ENCODE measurements at places on chromosomes 3 and 15. TPM values are rescaled to one million over a fixed set of nuclear protein-coding genes. Genes with fewer than 3 reads are reported as not detected.

DNA sequence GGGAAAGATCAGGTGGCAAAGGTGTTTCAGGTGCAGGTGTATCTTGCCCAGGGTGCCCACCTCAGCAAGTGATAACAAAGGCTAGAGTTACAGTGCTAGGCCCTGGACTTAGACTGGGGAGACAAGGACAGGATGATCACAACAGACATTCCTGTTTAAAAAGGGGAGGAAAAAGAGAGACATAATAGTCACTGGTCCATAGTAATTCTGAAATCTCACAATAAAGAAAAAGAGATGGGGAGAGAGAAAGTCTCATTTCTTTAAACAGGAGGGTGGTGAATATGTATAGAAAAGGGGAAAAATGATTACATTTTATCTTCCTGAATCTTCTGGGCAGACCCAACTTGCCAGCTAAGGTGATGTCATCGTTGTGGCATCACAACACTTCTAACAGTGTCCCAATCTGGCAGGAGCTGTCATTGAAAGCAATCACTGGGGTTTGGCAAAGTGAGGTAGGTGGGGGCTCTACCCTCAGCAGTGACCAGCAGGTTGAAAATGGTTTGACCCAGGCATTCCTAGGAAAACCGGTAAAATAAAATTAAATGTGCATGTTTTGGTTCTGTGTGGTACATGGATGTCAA, 99.5 kb downstream of the ZNF621 start:
- DNase-seq: no peak
- no peaks in the 10 kb centered on the region for H3K36me3 ChIP-seq
- no peaks in the 10 kb centered on the region for H3K27me3 ChIP-seq
- no peak overlapping the region for H3K4me3 ChIP-seq
- H3K4me1 ChIP-seq: peaks cover 8% of the 10 kb centered on the region
- no peak overlapping the region for H3K27ac ChIP-seq

DNA sequence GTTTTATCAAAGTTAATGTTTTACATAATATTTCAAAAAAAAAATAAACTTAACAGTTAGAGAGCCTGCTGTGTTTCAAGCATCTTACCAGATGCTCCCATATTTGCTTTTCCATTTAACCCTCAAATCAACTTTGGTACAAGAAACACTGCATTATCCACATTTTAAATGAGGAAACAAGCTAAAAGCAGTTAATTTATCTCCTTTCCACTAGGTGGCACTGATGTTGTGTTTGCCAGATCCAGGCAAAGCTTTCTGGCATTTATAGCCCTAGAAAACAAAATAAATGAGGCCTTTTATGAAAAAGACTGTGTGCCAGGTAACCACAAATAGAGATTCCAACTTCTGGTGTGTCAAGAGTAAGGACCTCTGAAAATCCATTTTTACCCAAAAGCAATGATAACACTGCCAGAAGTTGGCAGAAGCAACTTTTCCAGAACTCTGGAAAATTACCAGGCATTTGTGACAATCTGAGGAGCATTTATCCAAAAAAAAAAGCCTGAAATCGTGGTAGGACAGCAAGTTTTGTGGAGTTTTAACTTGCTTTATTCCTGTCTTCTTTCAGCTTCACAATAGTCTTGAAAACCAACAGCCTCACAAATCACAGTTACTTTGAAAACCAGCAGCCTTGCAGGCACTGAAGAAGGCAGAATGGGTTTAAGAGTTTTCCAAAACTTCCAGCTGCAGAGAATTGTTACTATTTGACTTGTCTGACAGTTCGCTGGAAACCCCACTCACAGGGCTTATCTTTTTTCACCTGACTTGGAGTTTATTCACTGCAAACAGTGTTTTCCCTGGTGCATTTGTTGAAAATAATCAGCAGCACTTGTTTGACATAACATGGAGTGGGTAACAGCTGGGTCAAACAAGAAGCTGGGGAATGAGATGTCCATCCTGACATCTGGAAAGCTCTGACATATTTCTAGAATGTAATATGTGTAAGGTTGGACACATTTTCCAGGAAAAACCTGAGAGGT, 9.2 kb downstream of the FAM162A start:
- no peak for DNase-seq
- H3K27ac ChIP-seq: no peak overlapping the region
- H3K4me1 ChIP-seq: no peaks in the 10 kb centered on the region

DNA sequence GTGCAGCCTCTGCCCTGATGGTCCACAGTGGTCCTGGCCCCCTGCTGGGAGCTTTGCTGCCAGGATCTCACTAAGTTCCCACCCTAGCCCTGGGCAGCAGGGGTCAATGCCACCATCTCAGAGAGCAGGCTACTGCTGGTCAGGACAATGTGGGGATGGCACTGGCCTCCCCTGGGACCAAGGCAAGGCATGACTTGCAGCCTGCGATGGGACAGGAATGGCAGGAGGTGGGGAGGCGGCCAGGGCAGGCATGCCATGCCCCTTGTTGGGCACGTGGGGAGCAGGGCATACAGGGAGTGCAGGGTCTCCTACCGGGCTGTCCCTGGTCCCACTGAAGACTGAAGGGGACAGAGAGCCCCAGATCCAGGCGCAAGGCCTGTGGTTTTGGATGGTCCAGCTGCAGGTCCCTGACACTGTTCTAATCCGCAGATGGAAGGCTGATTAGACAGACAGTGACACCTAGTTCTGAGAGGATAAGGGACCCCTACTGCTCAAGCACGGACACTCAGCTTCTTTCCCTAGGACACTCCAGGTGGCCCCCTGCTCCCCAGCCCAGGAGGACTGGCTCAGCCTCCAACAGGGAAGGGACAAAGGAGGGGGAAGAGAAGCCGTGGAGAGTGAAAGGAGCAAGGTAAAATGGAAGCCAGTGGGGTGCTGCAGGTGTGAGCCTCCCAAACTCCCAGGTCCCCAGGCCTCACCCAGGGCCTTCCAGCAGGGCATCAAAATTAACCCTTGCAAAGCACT, 69.2 kb upstream of the RPL32 start:
- peaks cover 10% of the 10 kb centered on the region for H3K4me1 ChIP-seq
- no peak overlapping the region for H3K27ac ChIP-seq
- peaks cover 33% of the 10 kb centered on the region for H3K36me3 ChIP-seq

DNA sequence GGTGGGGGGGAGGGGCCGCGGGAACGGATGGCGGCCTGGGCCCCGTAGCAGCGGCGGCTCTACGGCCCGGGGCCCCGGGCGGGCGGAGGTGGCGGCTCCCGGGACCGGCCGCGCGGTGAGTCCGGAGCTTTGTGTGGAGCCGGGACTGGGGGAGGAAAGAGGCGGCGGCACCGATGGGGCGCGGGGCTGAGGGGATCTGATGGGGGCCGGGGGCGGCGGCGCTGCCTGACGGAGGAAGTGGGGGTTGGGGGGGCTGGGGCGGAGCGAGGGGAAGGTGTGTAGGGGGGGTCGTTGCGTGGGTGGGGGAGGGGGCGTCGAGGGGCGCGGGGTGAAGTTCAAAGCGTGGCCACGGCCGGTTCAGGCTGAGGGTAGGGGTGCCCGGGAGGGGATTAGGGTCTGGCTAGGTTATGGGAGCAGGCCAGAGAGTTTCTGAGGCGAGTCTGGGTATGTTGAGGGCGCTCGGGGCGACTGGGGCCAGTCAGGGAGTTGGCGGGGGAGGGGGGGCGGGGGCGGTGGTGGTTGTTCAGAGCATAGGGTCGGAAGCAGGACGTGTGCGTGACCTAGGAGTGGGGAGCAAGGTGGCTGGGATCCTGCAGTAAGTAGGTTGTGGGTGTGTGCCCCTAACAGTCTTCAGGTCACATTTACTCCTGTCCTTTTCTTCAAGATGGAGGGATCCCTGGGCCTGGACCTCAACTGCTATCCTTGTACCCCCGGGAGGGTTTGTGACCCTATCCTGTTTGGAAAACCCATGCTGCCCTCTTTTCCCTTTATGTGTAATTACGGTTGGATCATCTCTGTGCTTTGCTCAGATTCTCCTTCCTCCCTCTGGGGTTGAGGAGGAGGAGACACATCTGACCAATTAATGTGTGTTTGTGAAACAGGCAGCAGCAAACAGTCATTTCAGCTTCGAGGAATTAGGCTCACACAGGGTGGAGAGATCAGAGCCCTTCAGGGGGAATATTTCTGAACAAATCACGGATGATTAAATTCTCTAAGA, 644 bp downstream of the ZNF609 start:
- peaks cover 1% of the 10 kb centered on the region for H3K36me3 ChIP-seq
- DNase-seq: peak; percentile 5
- peak overlapping the region; percentile 60 for H3K27ac ChIP-seq
- H3K4me1 ChIP-seq: peaks cover 46% of the 10 kb centered on the region

- H3K27me3 ChIP-seq: no peaks in the 10 kb centered on the region
- no peak overlapping the region for H3K27ac ChIP-seq
- H3K4me1 ChIP-seq: peaks cover 8% of the 10 kb centered on the region
Observed at GRCh38 chr15:41669701-41670100, 9.5 kb downstream of the MGA start.

DNA sequence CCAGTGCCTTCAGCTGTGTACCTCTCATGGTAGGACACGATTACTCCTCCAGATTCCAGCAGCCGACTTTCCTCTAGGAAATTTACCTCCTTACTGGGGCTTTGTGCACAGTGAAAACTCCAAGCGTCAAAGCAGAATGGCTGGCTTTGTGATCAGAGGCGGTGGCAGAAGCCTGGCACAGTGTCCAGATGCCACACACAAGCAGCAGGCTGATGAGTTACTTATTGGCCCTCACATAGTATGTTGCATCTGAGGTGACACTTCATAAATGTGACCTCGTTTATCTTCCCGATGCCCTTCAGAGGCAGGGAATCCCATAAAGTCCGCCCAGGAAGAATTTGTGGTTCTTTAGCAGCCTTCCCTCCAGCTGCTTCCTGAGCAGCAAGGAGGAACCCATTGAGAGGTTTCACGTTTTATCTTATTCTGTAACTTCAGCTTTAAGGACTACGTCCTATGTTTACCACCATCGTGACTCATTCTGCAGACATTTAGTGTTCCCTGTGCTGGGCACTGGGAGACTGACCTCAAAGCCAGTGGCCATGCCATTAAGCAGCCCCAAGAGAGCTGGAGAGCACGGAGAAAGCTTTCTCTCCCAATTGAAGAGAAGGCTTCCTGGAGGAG, 107.1 kb upstream of the C15orf61 start:
- no peak for DNase-seq
- no peak overlapping the region for H3K4me3 ChIP-seq
- no peaks in the 10 kb centered on the region for H3K27me3 ChIP-seq
- no peaks in the 10 kb centered on the region for H3K4me1 ChIP-seq
- H3K36me3 ChIP-seq: no peaks in the 10 kb centered on the region

DNA sequence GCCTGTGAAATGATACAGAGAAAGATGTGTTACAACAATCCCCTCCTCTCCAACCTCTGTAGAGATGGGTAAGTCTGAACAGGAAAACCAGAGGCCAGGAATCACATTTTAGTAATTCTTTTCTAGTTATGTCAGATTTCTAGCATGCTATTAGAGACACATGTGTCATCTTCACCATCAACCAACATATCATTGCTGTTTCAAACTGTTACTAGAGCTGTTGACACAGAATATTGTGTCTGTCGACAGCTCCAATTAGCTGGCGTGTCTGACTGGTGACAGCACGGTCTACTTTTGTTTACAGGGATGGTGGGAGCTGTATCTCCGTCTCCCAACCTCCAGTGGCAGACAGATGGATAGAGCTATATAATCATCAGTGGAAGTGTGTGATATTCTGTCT, 393.2 kb downstream of the SOX2 start:
- no peak overlapping the region for H3K4me3 ChIP-seq
- DNase-seq: no peak
- H3K27ac ChIP-seq: no peak overlapping the region
- H3K4me1 ChIP-seq: no peaks in the 10 kb centered on the region
- no peaks in the 10 kb centered on the region for H3K27me3 ChIP-seq

GRCh38 chr3:127610105-127610504, 11.9 kb downstream of the MCM2 start:
- no peaks in the 10 kb centered on the region for H3K27me3 ChIP-seq
- H3K36me3 ChIP-seq: peaks cover 12% of the 10 kb centered on the region
- no peak overlapping the region for H3K4me3 ChIP-seq
- DNase-seq: no peak
- H3K27ac ChIP-seq: no peak overlapping the region

DNA sequence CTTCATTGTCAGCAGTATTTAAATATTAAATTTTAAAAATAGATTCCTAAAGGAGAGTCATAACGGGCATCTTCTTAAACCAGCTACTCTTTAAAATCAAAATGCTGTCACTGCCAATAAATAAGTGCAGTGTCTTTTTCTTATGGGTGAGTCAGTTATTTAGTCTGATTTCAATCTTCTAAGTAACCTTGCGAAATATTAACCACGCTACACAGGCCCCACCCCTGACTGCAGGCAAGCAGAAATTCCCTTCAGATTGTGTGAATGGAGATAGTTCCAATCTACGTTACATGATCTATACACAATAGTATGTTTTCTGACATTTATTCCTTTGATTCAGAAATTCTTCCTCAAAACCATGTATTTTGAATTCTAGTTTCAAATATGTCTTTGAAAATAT, 141.5 kb downstream of the GADL1 start:
- no peak overlapping the region for H3K4me3 ChIP-seq
- H3K4me1 ChIP-seq: no peaks in the 10 kb centered on the region
- no peak for DNase-seq
- no peaks in the 10 kb centered on the region for H3K36me3 ChIP-seq

GRCh38 chr3:135007607-135008006, 212.5 kb downstream of the EPHB1 start:
- no peak overlapping the region for H3K27ac ChIP-seq
- no peaks in the 10 kb centered on the region for H3K4me1 ChIP-seq
- H3K36me3 ChIP-seq: no peaks in the 10 kb centered on the region
- no peaks in the 10 kb centered on the region for H3K27me3 ChIP-seq

GRCh38 chr15:27491666-27492621, 521.0 kb downstream of the GABRG3 start:
- no peaks in the 10 kb centered on the region for H3K27me3 ChIP-seq
- no peaks in the 10 kb centered on the region for H3K4me1 ChIP-seq
- no peak for DNase-seq

DNA sequence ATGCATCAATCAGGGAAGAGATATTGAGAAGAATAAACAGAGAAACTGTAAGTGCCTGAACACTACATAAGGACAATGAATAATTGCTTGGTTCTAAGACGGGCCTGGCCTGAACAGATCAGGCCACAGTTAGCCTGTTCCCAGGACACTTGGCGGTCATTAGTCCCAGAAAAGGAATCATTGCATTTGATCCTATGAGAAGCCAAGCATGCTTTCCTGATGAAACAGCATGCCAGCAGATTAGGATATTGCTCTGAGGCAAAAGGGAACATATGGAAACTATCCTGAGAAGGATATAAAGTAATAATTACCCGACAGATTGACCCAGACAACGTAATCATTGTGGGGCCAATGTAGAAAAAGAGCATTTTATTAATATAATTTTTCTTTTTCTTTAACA, 51.9 kb downstream of the STRIT1 start:
- H3K36me3 ChIP-seq: no peaks in the 10 kb centered on the region
- H3K27ac ChIP-seq: no peak overlapping the region
- no peaks in the 10 kb centered on the region for H3K4me1 ChIP-seq

- H3K36me3 ChIP-seq: peaks cover 6% of the 10 kb centered on the region
- DNase-seq: no peak
- no peak overlapping the region for H3K27ac ChIP-seq
- H3K4me1 ChIP-seq: no peaks in the 10 kb centered on the region
- H3K4me3 ChIP-seq: no peak overlapping the region
Observed at GRCh38 chr15:41716864-41717263, 56.7 kb downstream of the MGA start.

Gene TXNRD3
- total RNA-seq: 4.2 TPM

Gene SPRED1
- total RNA-seq: 0.38 TPM

Gene MYO5A
- 30.2 TPM for total RNA-seq

Gene EFHB
- total RNA-seq: not detected

Gene ARL13B
- total RNA-seq: 9.3 TPM

Gene EIF3J
- total RNA-seq: 58.2 TPM

Gene KNG1
- not detected for total RNA-seq

Gene AGBL1
- not detected for total RNA-seq

Gene TERC
- total RNA-seq: 10.4 TPM

Gene PSMD2
- total RNA-seq: 149 TPM

Gene MGA
- 55.7 TPM for total RNA-seq

Measured in T-cell (primary cell).